ENCODE measurements at places on chromosomes 1 and 21.

- DNase-seq, result no peak
Observed at GRCh38 chr1:168482106-168482505, 61.7 kb downstream of the XCL2 start.

GRCh38 chr1:169884634-169885033 lies 9.1 kb downstream of the SCYL3 start:
- DNase-seq, result no peak

- no peak for DNase-seq
Observed at GRCh38 chr1:2031546-2032540, 12.7 kb downstream of the GABRD start.

- DNase-seq, result no peak
Observed at GRCh38 chr1:218413179-218413578, 68.0 kb downstream of the TGFB2 start.

DNA sequence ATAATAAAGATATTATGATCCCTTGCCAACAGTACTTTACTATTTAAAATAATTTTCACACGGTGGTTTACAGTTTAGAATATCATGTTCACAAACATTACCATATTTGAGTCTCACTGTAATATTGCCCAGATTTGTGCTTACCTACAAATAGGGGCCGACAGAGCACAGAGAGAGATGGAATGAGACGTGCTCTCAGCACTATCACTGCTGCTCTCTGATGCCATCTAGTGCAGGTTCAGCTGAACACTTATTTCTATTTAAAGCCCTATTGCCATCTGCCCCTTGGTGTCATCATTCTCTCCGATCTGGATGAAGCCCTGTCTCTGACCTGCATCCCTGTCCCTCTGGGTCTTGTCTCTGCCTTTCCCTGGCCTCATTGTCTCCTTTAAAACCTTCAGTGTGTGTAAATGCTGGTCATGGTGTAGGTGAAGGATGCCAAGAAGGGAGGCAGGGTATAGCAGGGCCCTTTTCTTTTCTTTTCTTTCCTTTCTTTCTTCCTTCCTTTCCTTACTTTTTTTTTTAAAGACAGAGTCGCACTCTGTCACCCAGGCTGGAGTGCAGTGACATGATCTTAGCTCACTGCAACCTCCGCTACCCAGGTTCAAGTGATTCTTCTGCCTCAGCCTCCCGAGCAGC lies 6.9 kb upstream of the GPATCH4 start:
- no peak for DNase-seq

DNA sequence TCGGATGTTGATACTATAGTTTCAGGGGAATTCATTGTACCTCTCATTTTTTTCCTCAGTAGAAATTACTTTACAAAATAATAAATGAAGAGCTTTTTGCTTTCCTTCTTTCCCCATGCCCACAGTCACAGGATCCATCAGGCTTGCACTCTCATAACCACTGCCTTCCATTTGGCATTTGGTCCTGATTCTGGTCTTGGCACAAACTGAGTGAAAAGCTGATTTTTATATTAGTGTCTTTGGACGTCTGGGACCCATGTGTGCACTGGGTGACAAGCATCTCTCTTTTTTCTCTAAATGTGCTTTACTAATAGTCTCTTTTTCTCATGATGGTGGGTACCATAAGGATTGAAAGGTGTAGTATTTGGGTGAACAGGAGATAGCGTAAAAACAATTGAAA lies 2.8 kb downstream of the ELAVL4 start:
- DNase-seq, result no peak

DNA sequence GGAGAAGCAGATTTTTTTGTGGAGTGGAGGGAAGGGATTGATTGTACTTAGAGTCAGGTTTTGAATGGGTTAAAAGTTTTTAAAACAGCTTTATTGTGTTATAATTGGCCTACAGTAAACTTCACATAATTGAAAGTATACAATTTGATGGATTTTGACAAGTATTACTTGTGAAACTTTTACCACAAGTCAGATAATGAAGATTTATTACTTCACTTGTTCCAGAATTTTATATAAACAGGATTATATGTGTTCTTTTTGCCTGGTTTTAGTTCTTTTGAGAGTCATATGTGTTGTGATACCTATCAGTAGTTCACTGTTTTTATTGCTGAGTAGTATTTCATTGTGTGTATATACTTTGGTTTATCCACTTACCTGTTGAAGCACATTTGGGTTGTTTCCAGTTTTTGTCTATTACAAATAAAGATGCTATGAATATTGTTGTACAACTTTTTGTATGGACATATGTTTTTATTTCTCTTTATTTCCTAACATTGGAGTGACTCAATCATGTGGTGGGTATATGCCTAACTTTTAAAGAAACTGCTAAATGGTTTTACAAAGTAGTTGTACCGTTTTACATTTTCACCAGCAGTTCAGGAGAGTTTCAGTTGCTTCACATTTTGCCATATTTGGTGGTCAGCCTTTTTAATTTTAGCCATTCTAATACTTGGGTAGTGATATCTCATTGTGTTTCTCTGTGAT lies 71.0 kb downstream of the DYRK1A start:
- DNase-seq, result no peak

- peak; percentile 48 for DNase-seq
Observed at GRCh38 chr1:43836267-43836951, 97.2 kb upstream of the ARTN start.

GRCh38 chr1:178055779-178056471 lies 38.0 kb upstream of the RASAL2 start:
- no peak for DNase-seq

GRCh38 chr1:165899461-165899941 lies 72.1 kb downstream of the UCK2 start:
- no peak for DNase-seq

DNA sequence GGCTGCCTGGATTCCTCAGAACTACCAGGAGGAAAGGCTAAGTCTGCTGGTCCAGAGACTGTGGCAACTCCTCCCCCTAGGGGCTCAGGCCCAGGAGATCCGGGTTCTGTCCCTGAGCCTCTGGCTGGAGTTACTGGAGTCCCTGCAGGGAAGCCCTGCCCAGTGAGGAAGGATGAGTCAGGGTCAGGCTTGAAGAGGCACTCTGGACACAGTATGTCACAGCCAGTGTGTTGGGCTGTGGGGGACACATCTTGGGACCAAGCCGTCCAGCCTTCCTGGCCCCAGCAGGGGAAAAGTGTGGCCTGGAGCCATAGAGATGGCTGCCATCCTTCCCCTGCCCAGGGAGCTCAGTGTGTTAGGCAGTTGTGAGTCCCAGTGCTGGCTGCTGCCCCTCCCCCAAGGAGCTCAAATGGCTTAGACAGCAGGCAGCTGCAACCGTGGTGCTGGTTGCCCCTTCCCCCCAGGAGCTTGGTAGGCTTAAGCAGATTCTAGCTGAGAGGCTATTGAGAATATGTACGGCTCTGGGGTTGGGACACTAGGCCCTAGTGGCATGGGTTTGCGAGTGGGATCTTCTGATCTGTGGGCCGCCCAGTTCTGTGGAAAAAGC lies 28.2 kb upstream of the RABGAP1L start:
- no peak for DNase-seq

DNA sequence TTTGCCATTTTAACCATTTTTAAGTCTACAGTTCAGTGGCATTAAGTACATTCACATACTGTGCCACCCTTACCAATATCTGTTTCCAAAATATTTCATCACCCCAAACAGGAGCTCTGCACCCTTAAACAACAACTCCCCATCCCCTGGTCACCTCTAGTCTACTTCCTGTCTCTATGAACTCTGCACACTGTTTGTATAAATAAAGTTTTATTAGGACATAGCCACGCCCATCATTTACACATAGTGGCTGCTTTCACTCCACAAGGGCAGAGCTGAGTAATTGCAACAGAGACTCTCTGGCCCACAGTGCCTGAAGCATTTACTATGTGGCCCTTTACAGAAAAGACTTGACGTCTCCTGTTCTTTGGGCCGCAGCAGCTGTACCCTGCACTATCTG lies 30.1 kb downstream of the KCNAB2 start:
- no peak for DNase-seq

DNA sequence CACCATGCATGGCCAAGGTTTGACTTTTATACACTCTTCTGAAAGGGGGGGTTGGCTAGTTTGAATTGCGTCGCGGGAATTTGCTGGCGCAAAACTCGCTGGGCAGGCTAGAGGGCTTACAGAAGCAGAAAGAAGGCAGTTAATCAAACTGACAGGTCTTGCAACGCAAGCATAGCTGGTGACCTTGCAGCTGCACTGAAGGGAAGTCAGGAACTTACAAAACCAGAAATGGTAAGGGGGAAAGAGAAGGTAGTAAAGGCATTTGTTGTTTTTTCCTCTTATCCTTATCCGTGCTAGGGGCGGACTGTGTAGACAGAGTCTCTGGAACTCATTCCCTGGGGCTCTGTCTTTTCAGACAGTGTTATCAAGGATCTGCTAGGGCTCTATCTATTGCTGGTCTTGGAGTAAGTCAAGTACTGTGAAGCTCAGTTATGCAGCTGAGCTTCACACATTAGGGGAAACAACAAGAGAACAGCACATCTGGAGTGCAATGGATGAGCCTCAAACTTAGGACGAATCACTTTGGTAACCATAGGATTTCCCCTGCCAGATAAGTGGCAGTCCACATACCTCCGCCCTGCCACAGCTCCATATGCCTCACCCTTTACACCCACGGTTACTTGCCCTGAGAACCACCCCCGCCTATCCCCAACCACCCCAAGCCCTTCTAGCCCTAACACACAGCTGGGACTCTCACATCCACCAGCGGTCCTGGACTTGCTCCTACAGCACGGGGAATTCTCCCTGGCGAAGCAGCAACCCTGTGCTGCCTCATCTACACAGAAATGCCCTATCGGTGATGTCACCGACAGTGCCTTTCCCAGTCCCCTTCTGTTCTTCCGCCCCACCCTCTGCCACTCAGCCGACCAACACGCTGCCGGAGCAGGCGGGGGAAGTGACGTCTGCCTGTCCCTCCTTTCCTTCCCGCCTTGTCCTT lies 251.4 kb downstream of the FAM72C start:
- no peak for DNase-seq

GRCh38 chr1:34844252-34844634 lies 15.3 kb downstream of the SMIM12 start:
- no peak for DNase-seq

DNA sequence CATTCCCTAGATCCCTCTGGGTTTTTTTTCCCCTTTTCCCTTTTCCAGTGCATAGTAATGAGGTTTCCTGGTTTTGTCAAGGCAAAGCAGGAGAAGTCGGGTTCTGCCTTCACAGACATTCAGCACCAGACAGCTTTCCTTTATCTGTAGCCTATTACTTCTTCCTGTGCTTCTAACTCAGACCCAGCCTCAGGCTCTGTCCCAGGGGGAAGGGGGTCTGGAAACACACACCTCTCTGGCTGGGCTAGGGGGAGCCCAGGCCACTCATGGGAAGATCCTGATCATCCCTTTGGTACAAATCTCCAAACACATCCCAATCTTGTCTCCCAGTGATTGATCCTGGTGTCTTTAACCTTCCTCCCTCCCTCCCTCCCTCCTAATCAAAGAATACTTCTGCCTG lies 656.4 kb downstream of the LMO4 start:
- no peak for DNase-seq

GRCh38 chr1:47213230-47213963 lies 18.6 kb downstream of the TAL1 start:
- DNase-seq, result no peak

DNA sequence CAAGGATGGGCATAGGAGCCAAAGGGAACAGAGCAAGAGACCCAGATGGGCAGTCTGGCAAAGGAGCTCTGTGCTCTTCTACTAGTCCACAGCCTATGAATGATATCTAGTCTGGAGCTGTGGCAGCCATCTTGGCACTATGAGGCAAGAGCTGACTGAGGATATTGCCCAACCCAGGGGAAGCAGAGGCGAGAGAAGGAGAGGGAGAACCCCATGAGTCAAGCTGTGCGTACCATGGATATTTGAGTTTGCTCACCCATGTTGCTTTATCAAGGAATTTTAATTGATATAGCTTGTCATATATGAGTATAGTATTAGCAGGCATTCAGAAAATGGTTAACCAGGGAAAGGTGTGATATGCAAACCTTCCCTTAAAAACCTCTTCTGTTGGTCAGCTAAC lies 420.9 kb downstream of the PRDM2 start:
- no peak for DNase-seq

GRCh38 chr1:203052601-203053000 lies 26.3 kb downstream of the PPFIA4 start:
- DNase-seq, result no peak

- DNase-seq, result no peak
Observed at GRCh38 chr1:229889031-229889517, 178.0 kb upstream of the GALNT2 start.

DNA sequence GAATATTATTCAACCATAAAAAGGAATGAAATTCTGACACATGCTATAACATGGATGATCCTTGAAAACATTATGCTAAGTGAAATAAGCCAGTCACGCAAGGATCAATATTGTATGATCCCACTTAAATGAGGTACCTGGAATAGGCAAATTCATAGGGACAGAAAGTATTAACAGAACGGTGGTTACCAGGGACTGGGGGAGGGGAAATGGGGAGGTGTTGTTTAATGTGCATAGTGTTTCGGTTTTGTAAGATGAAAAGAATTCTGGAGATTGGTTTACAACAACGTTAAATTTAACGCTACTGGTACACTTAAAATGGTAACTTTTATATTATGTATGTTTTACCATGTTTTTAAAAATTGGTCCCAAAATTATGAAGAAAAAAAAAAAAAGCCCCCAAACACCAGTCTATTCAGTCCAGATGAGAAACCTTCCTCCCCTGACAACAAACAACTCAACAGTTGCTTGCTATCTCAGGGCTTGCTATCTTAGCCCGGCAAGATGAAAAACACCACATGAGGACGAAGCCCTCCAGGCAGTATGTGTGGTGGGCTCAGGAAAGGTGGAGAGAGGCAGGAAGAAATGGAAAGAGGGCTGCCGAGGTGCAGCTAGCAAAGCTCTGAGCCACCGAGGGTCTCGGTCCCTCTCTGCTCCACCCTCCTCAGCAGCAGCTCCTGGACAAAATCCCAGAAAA lies 8.5 kb downstream of the NUAK2 start:
- DNase-seq, result no peak

- DNase-seq, result no peak
Observed at GRCh38 chr1:111535256-111536191, 32.1 kb upstream of the ADORA3 start.

GRCh38 chr21:18524097-18524880 lies 120.7 kb upstream of the TMPRSS15 start:
- DNase-seq, result no peak

DNA sequence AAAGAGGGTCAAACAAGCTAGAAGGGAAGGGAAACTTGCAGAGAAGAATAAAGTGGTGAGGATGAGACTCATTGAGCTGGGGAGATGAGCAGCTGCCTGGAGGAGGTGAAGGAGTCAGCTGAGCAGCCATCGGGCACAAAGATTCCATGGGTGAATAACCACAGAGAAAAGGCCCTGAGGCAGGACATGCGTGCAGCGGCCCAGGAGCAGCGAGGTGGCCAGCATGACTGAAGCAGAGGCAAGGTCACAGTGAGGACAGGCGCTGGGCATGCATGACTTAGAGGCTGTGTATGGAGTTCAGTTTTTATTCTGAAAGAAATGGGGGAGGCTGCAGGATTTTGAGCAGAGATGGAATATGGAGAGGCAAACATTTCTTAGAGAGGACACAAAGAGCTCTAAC lies 24.9 kb downstream of the OLFML2B start:
- DNase-seq, result no peak

DNA sequence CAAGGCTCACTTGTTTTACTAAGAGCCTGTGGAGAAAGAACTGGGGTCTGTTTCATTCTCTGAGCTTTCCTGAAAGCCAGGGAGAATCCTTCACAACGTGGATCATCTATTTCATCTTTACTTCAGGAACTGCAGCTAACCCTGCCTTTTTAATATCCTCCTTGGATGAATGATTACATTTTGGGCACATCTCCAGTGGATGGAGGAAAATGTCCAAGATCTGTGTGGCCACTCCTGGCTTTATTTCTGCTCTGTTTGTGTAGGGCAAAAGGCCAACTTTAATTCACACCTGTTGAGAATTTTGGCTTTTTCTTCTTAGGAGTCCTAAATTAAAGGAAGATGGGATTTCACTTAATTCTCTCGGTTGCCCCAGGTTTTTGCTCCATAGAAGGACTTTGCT lies 69.5 kb upstream of the CACNA1E start:
- DNase-seq, result no peak
